ENCODE measurements at places on chromosomes 6 and 20. TPM values are rescaled to one million over a fixed set of nuclear protein-coding genes. Genes with fewer than 3 reads are reported as not detected.
A peak's percentile ranks its signal among the peaks of the same experiment; 100 is the strongest.

IER3 gene
- 18.3 TPM for polyA plus RNA-seq

OTOR gene
- 0.20 TPM for polyA plus RNA-seq

EYA2 gene
- 0.95 TPM for polyA plus RNA-seq

BNIP5 gene
- polyA plus RNA-seq: 0.18 TPM

TLDC2 gene
- polyA plus RNA-seq: 1.8 TPM

- DNase-seq: no peak
These were observed 427.1 kb upstream of the NOX3 start for GRCh38 chr6:155882527-155883333.

GRCh38 chr6:13504611-13505344, 17.4 kb upstream of the GFOD1 start:
- DNase-seq: no peak

GRCh38 chr20:62557462-62557861, 81.7 kb upstream of the GATA5 start:
- no peak for DNase-seq

DNA sequence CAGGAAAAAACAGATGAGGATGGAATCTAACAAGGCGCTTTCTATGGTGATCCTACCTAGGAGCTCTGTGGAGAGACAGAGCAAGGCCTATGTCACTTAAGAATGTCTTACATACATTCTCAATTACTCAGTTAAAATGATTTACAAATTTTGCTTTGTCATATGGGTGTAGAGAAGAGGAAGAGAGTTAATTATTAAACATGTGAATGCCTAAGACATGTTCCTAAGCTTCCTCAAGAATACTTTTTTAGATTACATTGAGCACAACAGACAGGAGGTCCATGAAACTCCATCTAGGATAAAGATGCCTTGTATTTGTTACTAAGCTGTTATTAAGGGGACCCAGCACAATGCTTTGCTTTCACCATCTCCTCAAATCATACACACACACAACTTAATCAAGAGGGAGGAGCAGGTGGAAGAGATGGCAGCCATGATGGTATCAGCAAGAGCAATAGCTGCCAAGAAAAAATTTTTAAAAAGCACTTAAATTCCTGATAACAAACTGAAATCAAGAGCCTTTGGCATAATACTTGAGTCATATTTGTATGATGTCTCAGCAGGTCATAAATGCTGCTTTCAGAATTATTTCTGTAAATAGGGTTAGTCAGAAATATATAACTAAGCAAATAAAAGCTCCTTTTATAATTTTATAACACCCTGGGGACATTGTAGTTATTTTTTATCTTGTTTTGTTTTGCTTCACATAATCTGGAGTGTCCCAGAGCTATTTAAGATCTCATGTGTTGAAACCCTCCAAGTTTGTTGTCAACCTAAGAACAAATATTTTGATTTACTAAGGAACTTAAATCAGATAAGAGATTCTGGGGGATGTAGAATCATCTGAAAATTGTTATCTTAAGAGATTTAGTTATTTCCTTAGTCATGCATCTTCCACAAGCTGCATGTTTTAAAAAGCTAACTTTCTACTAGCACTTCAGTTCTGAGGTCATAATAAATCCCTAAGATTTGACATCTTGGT, 70.0 kb upstream of the CD2AP start:
- DNase-seq: no peak

DNA sequence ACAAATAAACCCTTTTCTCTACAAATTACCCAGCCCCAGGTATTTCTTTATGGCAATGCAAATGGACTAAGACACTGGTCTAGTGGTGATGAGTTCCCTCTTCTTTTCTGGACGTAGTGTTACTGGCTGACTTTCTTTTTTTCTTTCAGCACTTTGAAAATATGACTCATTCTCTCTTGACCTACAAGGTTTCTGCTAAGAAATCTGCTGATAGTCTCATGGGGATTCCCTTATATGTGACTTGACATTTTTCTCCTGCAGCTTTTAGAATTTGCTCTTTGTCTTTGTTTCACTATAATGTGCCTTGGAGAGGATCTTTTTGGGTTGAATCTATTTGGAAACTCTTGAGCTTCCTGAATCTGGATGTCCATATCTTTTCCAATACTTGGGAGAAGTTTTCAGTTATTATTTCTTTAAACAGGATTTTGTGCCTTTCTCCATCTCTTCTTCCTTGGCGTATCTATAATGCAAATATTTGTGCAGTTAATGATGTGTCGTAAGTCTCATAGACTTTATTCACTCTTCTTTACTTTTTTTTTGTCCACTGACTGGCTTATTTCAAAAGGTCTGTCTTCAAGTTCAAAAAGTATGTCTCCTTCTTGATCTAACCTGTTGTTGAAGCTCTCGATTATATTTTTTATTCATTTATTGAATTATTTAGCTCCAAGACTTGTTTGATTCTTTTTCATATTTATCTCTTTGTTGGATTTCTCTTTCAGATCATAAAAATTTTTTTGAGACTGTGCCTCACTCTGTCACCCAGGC, 42.2 kb upstream of the TPD52L1 start:
- no peak for DNase-seq

- no peak for DNase-seq
These were observed 29.2 kb upstream of the CGA start for GRCh38 chr6:87124074-87124473.

DNA sequence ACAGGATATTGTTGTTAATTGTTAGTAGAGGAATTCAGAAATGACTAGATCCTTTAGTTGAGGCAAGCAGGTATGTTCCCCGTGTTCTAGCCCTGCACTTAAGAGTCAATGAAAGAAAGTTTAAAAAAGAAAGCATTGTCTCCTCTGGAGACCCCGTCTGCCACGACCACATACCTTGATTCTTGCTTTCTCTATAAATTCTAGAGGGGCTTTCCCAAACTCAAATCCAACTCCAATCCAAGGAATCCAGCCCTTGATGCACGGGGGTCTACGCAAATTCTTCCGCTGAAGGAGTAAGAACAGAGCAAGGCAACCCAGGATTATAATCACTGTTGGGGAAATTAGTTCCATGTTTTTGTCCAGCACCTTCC, 401 bp downstream of the CYP39A1 start:
- DNase-seq: peak; percentile 14

DNA sequence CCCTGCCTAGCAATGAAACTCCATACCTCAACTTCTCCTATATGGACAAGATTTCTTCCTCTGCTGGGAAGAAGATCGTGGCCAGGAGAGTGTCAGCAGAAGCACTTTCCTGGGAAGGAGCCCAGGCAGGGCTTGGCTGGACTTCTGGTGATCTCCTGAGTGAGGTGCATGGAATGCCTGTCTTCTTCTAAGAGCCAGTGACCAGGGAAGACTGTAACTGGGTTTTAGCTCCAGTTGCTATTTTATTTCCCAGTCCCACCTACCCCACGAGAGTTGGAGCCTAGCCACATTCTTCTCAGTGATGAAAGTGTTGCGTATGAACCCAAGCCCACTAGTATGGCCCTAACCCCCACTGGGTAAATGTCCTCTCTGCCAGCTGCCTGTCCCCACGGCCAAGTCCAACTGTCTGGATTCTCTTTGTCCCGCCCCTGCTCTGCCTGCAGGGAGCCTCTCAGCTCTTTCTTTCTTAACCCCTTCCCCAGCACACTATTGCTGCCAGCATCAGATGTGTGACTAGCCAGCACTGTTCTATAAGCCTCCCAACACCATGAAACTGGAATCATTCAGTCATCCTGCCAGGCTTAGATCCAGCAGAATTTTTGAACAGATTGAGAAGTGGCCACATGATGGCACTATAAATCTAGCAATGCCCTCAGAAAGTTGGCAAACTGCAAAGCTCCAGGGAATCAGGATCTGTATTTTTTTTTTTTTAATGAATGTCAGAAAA, 69.8 kb upstream of the FAM184A start:
- peak; percentile 48 for DNase-seq

DNA sequence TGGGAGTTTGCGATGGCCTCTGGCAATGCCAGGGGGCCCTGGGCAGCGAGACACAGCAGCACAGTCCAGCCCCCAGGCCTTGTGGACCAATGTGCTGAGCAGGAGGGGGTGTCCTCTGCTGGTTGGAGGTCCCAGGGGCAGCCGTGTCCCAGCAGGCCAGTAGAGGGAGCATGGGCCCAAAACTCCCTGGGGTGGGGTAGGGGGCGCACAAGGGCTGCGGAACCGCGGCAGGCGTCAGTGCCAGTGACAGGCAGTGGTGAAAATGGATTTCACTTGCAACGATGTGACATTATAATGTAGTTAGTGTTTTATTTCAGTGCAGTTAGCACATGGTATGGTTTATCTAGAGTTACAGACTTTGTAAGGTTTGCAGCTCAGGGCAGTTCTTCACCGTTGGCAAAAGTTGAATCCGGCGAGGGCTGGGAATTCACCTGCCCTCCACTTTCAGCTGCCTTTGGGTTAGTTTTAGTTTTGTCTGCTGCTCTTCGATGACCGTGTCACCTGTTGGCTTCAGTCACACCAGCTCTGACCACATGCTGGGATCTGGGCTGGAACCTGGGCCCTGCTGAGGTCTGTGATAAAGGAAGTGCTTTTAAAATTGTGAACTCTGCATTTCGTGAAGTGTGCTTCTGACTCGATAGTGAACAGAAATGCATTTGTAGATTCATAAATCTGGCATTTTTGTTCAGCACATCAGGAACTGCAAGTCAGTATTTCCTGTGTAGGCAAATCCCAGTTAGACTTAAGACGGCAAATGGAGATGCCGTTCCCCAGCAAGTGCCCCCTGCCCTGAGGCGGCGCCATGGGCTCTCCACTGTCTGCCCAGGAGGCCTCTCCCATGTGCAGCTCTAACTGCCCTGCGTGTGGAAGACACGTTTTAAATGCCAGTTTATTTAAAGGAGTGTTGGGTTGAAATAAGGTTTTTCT, 46.8 kb downstream of the PYGB start:
- DNase-seq: peak; percentile 54

- no peak for DNase-seq
These were observed 53.0 kb downstream of the LINC00237 start for GRCh38 chr20:21053002-21053762.

DNA sequence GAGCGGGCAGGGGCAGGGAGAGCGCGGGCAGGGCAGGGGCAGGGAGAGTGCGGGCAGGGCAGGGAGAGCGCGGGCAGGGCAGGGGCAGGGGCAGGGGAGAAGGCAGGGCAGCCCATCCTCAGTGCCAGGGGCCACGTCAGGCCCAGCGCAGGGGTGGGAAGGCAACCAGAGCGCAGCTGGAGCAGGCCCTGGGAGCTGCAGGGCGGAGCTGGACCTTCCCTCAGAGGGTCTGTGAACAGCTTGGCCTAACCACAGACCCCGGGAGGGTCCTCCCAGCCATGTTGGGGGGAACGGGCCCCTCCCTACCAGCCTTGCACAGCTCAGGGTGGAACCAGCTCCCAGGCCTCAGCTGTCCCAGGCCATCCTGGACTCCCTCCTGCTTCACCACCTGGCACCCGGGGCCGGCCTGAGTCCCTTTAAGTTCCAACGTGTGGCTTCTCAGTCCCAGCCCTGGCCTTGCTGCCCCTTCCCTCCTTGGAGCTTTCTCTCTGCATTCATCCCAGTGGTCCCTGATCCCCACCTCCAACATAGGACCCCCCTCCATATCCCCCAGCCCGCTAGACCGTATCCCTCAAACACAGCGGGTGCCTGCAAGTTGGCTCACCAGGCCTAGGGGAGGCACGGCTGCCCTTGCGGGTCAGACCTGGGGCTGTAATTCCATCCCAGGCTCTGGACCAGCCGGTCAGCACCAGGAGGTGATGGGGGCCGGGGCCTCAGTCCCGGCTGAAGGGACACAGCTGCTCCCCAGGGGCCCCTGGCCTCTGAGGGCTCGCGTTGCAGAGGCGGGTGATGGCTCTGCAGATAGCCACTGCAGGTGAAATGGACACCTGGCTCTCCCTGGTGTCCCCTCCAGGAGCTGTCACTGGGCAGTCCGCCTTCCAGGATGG, 5.6 kb upstream of the ZBTB46 start:
- no peak for DNase-seq

DNA sequence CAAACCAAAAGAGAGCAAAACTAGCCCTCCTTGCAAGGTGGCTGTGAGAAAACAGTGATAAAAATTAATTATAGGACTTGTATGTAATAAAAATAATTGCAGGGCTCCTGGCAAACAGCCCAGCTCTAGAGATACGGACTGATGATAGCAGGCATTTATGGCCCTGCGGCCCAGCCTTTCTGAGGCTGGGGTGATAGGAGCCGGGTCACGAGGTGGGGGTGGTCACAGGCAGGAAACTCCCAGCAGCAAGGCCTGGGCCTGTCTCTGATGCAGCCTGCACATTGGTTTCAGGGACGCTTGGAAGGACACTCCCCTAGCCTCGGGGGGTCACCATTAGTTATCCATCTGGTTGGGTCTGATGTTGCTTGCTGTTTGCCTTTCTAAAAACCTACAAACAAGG, 18.7 kb upstream of the TTPAL start:
- no peak for DNase-seq

- no peak for DNase-seq
These were observed 350.7 kb downstream of the LAMA2 start for GRCh38 chr6:129233458-129234134.

DNA sequence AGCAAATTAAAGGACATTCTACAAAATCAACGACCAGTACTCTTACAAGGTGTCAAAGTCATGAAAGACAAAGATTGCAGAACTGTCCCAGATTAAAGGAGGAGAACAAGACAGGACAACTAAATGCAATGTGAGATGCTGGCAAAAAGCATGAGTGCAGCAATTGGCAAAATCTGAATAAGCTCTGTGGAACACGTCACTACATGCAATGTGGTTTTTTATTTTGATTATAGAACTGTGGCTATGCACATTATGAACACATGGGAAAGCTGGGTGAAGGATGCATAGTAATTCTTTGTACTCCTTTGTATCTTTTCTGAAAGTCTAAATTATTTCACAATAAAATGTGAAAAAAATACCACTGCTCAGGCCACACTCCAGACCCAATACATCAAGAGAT, 509.4 kb downstream of the KIF16B start:
- no peak for DNase-seq

DNA sequence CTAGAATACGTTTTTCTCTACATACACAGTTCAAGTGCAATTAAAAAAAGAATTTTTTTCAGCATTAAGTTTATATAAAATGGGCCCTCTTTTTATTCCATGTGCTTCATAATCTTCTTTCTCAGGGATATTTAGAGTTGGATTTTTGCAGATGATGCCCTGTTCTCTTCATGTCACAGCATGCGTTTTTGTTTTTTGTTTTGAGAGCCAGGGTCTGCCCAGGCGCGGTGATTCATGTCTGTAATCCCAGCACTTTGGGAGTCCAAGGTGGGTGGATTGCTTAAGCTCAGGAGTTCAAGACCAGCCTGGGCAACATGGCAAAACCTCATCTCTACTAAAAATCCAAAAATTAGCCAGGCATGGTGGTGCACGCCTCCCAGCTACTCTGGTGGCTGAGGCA, 82.9 kb upstream of the PRND start:
- no peak for DNase-seq

DNA sequence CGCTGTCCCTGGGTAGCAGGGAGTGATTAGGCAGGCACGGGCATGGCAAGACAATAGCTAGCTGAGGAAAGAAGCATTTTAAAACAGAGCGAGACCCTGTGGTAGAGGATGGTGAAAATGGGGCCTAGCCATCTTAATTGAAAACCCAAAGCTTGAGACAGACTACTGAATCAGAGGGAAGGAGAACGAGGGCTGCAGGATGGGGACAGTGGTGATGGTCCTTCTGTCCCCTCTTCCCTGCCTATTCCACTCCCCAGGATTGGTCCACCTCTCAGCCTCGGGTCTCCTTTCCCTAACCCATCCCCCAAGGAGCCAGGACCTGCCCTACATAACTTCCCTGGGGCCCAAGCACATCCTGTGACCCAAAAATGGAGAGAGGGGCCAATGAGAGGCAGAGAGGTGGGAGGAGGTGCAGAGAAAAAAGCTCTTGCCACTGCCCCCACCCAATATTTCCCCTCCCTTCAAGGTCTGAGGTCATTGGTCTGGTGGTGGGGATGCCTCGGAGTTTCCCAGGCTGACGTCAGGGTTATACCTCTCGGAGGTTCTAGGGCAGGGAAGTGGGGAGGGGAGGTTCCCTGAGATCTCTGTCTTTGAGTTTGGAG, 884 bp upstream of the CUTA start:
- no peak for DNase-seq

All from renal cortex interstitium (tissue), 15 donors.